Camera-type eye (tissue), 1 donor: ENCODE measurements at places on chromosomes 3 and 15. TPM values are rescaled to one million over a fixed set of nuclear protein-coding genes. Genes with fewer than 3 reads are reported as not detected.

Gene FAM3D
- 6.4 TPM for total RNA-seq

Gene ERC2
- 24.2 TPM for total RNA-seq

Gene CERS3
- total RNA-seq, result 0.71 TPM

Gene TICRR
- 2.4 TPM for total RNA-seq
